Activated gamma-delta T cell treated with Interleukin-2 at 50 U/mL for 16 hours (primary cell): ENCODE measurements at places on chromosomes 5 and 9.

DNA sequence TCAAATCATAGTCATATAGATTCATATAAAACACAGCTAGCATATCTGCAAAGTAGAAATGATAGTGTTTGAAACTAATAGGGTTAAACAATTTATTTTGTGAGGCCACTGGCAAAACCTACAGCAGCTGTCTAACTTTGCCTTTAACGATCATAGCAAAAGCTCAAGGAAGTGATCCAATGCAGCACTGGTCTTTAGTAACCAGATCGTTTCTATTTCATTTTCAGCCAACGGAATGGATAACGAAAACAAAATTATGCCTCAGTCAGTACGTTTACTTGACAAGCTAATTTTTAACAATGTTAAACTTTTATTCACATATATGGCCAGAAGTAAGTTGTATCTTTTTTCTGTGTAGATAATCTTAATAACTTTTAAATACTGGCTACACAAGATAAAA, 17.7 kb downstream of the MLLT3 start:
- DNase-seq, result no peak

DNA sequence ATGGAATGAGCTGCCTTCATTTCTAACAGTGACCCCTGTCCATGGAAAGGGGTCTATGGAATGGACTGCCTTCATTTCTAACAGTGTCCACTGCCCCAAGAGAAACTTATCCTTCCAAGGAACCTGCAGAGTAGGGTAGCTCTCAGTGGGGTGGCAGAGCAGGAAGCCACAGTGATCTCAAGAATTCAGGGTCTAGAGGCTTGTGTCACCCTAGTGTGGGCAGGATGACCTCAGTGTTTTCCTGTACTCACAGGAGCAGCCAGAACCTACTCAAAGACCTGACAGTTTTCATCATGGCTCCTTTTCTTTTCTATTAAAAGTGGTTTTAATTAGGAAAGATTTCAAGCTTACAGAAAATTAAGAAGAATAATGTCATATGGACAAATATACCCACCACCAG, 27.5 kb downstream of the SEC61B start:
- no peak for DNase-seq

GRCh38 chr9:93663877-93664548, 87.6 kb downstream of the PHF2 start:
- DNase-seq, result no peak

DNA sequence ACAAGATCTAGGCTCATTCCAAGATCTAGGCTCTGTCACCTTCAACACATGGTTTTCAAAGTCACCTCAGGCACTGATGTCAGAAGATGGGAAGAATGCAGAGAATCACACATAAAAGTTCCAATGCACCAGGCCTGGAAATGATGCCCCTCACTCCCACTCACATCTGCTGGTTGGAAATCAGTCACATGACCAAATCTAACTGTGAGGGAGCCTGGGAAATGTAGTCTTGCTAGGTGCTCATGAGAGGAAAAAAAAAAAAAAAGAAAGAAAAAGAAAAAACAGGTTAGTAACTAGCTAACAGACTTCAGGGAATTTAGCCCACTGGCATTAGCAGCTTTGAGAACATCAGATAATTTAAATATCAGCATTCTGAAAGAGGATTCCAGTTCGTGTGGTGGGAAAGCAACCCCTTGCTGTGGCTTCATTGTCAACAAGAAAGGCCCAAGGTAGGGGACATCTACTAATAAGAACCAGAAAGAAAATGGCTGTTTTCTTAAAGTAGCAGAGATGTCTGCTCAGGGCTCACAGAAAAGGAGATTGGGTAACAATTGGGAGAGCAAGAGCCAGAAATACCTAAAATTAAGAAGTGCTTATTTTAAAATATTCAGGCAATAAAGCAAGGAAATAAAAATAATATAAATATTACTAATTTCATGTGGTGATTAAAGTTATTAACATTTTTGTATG, 614.3 kb downstream of the ACTL7B start:
- no peak for DNase-seq

- no peak for DNase-seq
These were observed 363.6 kb upstream of the EDIL3 start for GRCh38 chr5:84748313-84748712.

DNA sequence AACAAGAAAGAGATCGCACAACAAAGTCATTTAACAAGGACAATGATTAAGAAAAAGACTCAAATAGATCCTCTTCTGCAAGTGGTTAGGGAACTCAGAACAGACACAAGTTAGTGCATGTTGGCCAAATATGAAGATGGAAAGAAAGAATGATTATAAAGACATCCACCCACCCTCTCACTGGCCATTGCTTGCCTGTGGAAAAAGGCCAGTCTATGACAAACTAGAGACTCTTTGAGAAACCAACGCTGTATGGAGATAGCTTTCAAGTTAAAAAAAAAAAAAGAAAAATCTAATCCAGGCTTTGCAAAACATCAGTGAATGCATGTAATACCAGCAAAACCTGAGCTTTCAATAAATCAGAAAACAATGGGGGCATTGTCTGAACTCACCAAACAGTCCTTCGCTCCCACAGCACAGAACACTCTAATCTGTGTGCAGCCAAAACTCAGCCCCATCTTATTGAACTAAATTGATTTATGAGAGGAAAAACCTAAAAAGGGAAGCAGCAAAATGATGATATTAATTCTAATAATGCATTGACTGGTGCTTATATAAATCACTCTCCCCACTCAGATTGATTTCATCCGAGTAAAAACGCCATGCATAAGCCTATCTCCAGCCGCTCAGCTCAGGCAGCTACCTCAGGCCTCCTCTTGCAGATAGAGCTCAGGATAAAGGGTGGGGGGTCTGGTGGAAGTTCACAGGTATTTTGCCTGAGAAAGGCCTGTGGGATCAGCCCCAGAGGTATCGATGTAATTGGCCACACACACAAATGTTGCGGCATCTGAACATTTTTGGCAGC, 547.1 kb downstream of the CCDC171 start:
- DNase-seq, result no peak
